Hematopoietic multipotent progenitor cell treated with erythropoietin and hydrocortisone succinate and interleukin-3 and kit ligand, for 15 days (in vitro differentiated cells): ENCODE measurements at places on chromosomes 11 and 22.

GRCh38 chr22:32648486-32648885, 153.0 kb upstream of the TIMP3 start:
- no peak for DNase-seq

DNA sequence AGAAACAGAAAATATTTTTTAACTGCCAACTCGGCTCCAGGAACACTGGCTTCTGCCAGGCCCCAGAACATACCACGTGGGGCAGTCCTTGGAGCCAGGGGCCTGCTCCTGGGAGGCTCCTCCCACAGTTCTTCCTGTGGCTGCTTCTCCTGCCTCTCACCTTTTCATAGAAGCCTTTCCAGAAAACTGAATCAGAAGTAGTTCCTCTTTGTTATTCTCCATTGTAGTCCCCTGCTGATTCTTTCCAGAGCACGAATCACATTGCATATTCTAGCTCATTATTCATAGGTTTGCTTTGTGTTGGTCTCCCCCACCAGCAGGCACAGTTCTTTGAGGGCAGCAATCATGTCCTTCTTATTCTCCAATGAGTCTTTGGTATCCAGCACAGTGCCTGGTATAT, 106.0 kb downstream of the EFCAB6 start:
- no peak for DNase-seq

DNA sequence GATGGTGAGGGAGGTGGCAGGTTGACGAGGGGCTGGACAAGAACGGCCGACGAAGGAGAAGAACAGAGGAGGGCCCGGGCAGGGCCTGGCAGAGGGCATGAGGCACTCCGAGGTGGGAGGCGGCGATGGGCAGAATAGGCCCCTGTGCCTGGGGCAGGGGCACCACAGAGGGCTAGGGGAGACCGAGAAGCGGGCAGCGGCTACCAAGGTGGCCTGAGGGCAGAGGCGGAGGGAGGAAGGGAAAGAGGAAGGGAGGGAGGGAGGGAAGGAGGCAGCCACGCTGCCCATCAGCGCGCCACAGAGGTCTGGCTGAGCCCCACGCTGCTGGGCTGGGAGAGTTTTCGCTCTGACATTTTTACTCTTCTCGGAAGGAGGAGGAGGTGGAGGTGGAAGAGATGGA, 11.3 kb downstream of the LSP1 start:
- DNase-seq: no peak

DNA sequence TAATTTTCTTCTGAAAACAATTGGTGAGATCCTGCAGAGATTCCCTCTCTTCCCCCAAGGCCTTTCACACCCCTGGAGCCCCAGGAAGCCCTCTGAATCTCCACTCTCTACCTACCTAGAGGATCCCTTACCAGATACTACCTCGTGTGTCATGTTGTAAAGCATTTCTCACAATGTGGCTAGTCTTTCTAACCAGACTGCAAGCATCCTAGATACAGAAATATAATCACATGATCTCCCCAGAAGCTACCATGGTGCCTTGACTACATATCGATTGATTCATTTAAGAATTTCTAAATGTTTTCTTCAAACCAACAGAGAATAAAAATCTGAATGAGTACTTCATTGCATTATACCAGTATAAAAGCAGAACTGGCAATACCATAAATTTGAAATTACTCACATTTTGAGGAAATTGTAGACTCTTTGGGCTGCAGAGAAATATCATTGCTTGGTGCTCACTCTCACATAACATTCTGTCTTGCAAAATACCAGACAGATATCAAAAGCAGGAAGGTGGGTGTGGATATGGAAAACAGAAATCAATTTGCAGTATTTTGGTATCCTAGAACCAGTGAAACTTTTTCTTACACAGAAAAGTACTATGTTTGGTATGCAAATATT, 113.5 kb downstream of the MAML2 start:
- DNase-seq: no peak

- no peak for DNase-seq
Measured at GRCh38 chr22:42288791-42289190, 18.3 kb upstream of the TCF20 start.

DNA sequence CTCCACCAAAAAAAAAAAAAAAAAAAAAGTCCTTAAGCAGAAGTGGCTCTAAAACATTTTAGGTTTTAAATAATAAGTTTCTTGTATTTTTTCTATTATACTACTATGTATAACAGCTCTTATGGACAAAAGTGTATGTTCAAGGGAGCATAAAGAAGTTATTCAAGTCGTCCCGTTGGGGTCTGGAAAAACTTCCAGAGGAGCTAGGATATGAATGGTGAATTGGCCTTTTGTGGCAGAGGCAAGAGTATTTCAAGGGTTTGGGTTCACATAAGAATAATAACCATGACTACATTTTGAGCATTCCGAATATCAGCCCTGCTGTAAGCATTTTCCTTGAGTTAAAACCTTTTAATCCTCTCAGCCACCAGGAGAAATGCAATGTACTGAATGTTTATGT, 50.6 kb upstream of the ARHGAP42 start:
- no peak for DNase-seq

DNA sequence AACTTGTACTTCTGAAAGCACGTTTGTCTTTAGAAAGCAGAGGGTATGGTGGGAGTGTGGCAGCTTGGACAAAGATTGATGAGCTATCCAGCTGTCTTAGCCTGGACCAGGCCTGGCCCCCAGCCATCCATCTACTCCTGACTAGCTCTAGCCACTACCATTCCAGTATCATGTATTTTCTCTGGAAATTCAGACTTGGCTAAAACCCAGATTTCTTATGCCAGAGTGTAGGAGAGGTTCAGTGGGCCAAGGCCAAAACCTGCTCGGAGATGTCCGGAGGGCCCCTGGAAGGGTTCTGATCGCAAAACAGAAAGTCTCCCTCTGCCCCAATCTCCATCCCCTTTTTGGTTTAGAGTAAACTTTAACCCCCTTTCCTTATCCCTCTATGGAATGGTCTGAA, 24.8 kb upstream of the MTCH2 start:
- DNase-seq: no peak

- DNase-seq: no peak
Measured at GRCh38 chr22:11066458-11067285, 4461.3 kb upstream of the OR11H1 start.

DNA sequence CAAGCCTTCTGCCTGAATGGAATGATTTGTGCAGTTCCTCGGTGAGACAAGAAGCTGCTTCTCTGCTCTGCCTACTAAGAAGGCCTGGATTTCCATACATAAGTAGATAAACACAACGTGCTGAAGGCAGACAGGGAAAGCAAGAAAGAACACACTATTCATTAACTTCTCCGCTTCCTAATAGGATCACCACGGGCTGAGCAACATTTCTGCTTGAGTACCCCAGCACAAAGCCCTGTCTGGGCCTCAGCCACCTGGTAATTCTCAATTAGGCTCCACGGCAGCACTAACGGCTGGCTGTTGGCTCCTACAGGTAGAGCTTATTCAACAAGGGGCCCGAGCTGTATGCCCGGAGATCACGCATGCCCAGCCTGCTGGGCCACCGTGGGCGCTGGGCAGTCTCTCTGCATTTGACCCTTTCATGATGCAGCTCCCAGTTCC, 1156.6 kb downstream of the TBC1D22A start:
- no peak for DNase-seq

DNA sequence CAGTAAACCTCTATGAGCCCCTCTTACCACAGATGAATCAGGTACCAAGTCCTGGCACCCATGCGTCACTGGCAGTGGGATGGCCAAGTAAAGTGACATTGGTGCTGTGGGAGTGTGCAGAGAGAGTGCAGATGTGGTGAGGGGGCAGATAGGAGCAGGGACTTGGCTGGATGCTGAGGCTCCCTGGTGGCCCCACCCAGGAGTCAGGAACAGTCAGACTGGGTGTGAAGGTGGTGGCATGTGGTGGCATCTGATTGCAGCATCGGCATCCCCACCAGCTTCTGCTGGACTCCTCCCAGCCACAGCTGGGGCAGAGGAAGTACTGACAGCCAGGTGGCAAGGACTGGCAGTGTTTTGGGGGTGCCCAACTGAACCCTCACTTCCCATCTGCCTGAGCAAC, 11.4 kb downstream of the DGAT2 start:
- DNase-seq: peak; percentile 91

- DNase-seq: no peak
Measured at GRCh38 chr22:36764060-36764459, 11.9 kb downstream of the IFT27 start.

DNA sequence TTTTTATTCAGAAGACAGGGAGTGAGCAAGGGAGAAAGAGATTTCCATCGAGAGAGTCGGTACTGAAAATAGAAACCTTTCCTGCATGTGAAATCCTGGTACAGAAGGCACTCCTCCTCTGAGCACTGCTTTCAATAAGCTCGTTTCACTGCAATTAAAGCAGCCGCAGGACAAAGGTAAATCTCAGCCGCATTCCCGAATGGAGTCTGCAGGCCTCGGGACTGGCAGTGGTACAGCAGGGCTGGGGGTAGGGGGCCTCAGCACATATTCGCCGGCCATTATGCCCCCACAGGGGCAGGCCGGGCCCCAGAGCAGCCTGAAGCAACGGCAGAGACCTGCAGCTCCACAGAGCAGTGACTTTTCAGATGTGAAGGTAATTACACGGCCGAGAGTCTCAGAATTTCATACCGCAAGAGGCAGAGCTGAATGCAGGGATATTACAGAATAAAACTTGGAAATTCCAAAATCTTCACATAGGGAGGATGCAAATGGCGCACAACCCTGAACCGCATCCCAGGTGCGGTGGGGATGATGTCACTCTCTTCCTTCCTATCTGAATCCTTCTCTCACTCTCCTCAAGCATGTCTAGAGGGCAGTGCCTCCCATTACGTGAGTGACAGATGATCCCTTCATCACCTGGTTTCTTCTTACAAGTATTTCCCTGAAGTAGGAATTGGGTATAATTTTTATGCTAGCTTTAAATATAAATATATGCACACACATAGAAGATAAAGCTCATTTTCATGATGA, 622.1 kb downstream of the OPCML start:
- DNase-seq: no peak

DNA sequence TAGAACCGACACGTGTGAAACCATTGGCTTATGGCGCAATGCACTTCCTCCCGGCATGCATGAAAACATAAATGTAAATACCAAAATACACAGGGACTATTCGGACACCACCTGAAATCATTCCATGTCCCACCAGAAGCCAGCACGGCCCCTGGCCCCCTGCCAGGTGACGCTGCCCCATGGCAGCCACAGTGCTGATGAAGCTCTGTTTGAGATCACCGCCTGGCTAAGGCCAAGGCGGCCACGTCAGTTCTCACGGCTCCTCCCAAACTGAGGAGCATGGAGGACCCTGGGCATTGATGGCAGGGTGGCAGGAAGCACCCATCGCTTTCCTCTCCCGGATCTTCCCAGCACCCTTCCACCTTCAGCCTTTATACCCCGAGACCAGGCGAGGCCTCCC, 89.5 kb downstream of the CDKN1C start:
- DNase-seq: no peak

- DNase-seq: no peak
Measured at GRCh38 chr11:47828284-47828683, 19.9 kb downstream of the NUP160 start.

DNA sequence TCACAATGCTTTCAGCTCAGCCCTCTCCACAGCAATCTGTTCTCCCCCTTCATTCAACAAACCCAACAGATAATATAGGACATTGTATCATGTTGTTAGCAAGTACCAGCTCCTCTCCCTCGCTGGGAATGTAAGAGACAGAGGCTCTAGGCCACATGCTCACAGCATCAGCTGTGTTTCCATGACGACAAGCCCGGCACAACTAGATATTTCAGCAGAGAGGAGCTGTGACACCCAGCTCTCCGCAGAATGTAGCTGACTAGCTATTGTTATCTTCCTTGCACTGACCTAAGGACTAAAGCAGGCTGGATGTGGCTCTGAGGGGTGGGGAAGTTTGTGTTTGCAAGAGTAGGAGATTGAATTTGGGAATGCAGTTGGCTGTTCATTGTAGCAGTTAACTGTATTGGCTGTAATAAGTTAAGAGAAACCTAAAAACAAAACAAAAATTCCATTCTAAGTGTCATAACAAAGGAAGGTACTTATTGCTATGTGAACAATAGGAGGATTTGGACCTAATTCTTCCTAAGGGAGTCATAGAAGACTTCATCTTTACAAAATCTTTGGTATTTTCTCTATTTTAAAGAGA, 28.0 kb upstream of the RRAS2 start:
- no peak for DNase-seq

GRCh38 chr11:105111145-105111944, 28.2 kb downstream of the CARD18 start:
- DNase-seq: no peak

DNA sequence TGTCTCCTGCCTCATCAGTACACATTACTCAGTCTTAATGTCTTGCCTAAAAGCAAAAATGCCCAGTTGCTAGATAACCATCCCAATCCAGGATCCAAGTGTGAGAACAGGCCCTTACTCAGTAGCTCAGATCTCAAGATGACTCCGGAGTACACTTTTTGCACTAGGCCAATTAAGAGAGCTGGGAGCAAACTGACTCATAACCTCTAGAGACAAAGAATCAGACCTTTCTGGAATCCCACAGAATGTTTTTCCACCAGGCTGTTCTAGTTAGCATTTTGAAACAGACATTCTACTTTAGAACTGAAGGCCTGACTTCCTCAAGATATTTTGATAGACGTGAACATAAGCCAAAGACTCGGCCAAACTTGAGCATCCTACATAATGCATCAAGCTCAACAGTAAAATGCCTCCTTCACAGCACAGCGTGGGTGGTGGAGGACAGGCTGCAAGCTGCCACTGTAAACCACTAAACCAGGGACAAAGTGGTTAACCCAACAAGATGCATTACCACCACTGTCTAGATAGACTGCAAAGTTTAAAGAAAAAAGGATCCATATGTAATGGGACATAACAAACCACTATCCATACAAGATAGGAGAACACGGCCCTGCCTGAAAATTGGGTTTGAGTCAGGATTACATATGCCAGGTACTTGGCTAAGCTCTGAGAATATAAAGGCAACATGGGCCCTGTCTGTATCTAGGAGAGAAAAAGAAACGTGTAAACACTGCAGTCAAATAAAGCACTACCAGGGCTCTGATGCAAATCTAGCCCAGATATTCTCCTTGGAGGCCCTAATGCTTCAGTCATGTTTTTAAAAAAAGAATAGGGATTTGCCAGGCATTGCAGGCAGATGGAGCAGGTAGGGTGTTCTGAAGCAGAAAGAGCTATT, 48.3 kb downstream of the MYH9 start:
- DNase-seq: no peak

GRCh38 chr11:47348859-47349258, 3.6 kb downstream of the MYBPC3 start:
- DNase-seq: peak; percentile 17

DNA sequence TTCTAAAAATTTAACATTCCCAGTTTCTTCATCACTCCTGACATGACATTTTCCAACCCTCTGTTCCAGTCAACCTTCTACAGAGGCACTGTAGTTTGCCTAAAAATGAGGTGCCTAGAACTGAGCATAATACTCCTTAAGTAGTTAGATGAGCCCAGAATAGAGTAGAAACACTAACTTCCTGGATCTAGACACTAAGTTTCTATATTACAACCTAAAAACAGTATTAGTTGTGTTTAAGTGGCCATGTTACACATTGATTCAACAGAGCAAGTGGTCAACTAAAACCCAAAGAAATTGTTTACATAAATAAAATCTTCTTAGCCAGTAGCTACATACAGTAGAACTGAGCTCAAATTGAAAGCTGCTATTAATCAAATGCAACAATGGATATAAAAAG, 1.3 kb downstream of the HPS5 start:
- DNase-seq: no peak

GRCh38 chr11:121652971-121653370, 200.2 kb upstream of the SORL1-AS1 start:
- no peak for DNase-seq
